ENCODE measurements at places on chromosomes 1 and 21.
A peak's percentile ranks its signal among the peaks of the same experiment; 100 is the strongest.

- peak; percentile 60 for DNase-seq
Observed at GRCh38 chr1:28173980-28174297, 2.6 kb downstream of the PTAFR start.

DNA sequence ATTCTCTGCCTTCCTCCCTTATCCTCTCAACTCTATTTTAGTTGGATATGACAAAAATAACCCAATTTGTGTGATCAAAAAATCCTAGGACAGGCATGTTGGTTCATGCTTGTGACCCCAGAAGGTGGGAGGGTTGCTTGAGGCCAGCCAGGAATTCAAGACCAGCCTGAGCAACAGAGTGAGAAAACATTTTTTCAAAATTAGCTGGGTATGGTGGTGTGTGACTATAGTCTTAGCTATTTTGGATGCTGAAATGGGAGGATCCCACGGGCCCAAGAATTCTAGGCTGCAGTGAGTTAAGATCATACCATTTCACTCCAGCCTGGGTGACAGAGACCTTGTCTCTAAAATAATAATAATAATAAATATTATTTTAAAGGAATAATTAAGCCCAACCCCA lies 1383.1 kb upstream of the ADGRL2 start:
- DNase-seq: peak; percentile 78

- DNase-seq: no peak
Observed at GRCh38 chr1:60757485-60757884, 324.9 kb upstream of the NFIA start.

DNA sequence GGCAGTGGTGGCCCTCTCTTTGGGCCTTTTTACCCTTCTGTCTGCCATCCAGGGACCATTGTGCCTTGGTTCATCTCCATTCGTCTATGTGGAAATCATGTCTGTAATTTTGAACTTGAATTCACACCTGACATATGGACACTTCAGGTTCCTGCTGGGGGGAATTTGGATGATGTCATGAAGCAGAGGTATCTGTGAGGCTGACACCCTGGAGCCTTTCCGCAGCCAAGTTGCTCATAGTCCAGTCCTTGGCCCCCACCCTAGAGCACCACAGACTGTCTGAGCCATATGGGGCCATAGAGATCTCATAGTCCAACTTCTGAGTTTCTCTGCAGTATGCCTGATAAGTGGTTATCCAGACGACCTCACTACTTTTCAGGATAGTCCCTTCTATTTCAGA lies 147.7 kb upstream of the CACNA1E start:
- DNase-seq: no peak

DNA sequence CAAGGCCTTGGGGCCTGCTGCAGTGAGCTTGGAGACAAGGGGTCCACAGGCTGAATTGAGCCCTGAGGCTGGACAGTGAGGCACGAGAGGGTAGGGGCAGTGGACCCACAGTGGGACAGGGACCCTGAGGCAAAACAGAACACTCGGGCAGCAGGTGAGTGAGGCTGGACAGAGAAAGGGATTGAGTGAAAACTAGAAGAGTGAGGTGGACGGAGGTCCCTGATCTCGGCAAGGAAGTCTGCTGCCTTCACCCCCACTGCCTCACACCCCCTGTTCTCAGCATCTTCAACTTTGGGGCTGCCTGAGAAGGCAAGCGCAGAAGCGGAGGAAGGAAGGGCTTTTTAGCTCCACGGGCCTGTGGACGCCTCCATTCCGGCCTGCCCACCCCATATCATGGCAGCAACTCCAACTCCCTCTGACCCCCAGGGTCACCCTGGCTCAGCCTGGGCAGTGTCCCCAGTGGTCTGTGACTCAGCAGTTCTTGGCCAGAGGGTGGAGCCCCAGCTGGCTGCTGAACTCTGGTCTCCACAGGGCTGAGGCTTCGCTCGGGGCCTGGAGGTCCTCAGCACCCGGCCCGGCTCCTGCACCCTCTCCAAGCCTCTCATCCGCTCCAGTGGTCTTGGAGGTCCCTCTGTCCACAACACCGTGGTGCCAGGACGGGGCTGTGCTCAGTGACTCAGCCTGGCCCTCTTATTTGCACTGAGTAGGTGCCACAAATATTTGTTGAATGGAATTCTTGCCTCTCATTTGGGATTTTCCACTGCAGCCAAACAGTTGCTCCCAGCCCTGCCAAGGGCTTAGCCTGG lies 60.0 kb upstream of the EPS8L3 start:
- peak; percentile 65 for DNase-seq

DNA sequence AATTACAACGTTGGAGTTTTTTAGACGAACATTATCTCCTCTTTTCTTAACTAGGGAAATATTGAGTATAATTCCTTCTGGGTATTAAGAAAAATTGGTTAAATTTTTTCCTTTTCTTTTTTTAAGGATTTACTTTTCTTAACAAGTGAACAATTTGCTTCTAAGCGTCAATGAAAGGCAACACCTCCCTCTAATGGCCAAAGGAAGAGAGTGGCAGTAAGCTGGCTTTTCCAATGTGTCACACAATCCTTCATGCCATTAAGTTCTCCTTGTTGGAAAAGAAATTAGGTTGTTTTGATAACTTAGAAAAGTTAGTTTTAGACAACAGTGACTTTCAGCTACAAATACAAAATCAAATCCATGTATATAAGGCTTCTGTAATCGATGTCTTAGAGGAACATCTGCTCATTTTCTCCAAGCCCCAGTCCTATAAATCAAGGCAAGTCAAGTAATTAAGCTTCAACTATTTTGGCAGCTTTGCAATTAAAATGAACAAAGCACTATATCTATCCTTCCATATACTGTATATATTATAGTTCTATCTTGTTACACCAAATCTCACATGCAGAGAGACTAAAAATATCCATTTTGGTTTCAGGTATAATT lies 62.8 kb downstream of the EDEM3 start:
- peak; percentile 61 for DNase-seq

DNA sequence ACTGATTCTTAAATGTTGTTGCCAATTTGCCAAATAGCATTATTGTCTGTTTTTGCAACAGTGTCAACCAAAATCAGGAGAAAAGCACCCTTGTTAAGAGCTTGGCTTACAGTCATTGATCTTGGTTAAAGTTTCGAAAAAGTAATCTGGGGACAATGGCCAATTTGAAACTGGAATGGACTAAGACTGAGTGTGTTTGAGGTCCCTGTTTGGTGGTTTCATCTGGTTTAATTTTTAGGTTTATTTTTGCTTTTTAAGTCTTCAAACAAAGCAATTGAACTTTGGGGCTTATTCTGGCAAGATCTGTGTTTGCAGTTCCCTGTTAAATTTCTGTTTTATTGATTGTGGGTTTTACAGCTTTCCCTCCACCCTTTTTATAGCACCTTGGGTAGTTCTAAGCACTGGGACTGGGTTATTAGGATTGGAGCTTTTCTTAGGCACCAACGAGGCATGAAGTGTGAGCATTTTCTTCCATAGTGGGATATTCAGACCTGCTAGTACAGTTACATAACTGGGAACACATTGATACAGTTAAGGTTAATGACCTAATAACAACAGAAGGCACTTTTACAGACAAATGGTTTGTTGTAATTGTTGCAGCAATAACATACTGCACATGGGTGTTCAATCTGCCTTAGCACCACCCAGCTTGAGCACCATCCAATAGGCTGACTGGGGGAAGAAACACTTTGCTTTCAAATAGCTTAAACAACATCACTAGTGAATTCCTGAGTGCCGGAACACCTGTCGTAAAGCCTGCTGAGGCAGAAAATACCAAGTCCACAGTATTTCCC lies 40.6 kb upstream of the MAP10 start:
- no peak for DNase-seq

DNA sequence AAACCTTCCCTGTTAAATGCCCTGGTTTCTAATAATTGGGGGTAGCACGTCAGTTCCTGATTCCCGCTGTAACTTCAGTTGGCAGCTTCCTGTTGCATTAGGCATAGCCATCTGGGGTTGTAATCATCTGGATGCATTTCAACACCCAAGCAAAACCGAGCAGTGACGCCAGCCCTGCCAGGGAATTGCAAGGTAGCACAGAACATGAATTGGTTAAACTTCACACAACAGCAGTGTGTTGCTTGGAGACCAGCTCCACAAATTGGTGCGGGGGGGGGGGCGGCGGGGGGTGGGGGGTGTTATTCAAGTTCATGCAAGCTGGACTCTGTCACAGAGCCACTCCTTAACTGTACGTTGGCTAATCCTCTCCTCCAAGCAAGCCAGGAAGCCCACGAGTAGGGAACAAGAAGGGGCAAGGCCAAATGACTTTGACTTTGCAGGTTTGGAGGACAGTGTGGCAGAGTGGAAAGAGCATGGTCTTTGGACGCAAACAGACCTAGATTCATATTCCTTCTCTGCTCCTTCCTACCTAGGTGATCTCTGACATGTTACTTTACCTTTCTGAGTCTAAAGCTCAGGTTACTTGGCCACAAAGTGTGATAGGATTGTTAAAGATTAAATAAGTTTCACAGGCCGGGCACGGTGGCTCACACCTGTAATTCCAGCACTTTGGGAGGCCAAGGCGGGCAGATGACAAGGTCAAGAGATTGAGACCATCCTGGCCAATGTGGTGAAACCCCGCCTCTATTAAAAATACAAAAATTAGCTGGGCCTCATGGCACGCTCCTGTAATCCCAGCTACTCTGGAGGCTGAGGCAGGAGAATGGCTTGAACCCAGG lies 4.7 kb downstream of the LAX1 start:
- peak; percentile 93 for DNase-seq

DNA sequence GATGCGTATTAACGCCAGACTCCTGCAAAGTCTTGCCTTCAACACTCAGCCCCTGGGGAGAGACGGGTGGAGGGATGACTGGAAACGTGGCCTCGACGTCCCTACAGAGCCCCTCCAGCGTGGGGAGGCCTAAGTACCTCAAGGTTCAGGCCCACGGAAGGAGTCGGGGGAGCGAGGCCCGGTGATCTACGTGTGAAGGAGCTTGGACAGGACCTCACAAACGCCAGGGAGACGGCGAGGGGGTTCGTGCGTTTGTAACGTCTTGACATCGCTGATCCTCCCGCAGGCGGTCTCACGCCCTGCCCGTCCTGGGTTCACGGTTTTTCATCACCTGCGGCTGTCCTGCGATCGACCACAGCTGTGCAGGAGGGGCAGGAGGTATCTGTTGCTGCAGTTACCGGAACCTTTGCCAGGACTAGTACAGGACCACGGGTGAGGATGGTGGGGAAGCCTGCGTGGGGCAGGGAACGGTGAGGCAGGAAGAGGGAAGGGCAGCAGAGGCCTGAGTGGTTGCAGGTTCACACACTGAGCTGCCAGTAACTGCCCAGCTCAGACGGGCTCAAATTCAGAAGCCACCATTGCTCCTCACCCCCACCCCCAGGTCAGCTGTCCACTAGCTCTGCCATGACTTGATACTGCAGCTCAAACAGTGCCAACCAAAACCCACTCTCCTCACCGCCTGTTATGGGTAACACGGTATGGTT lies 889 bp upstream of the CCNL2 start:
- DNase-seq: peak; percentile 26
